ENCODE measurements at places on chromosomes 16 and 17.

DNA sequence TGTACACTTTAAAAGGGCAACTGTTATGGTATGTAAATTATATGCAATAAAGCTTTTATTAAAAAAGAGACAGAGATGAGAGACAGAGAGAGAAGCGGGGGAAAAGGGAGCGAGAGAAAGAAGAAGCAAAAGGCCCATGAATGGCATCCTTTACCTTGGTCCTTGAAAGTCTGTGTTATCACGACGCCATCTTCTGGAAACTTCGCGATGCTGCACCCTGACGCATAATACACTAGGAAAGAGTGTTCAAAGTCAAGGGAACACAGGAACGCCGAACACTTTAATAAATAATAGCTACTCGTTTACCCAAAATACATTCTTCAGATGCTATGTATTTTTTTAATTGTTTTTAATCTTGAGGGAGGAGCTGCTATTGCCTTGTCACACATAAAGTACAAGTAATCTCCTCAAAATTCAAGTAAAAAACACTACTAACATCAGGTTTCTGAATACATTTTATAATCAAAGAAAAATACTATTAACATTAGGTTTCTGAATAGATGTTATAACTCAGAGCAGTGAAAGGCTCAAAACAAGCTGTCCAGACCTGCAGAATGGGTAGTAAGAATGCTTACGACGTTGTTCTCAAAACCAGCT, 23.0 kb upstream of the SLC38A8 start:
- no peak for DNase-seq

GRCh38 chr17:70905796-70906195, 736.5 kb downstream of the KCNJ2 start:
- DNase-seq = no peak

DNA sequence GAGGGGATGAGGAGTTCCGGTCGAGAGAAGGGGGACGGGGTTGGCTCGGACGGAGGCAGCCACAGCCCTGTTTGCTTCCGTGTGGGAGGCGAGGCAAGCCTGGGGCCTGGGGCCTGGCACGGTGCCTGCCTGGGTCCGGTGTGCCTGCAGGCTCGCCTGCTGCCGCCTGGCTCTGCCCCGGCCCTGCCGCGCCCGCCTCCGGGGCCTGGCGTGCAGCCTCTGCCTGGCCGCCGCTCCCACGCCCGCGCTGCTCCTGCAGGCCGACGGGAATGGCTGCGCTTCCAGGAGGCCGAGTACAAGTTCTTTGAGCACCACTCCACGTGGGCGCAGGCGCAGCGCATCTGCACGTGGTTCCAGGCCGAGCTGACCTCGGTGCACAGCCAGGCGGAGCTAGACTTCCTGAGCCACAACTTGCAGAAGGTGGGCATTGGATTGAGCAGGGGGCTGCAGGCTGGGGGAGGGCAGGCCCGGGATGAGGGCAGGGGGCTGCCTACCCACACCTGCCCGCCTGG, 53.1 kb downstream of the MRC2 start:
- DNase-seq = no peak

DNA sequence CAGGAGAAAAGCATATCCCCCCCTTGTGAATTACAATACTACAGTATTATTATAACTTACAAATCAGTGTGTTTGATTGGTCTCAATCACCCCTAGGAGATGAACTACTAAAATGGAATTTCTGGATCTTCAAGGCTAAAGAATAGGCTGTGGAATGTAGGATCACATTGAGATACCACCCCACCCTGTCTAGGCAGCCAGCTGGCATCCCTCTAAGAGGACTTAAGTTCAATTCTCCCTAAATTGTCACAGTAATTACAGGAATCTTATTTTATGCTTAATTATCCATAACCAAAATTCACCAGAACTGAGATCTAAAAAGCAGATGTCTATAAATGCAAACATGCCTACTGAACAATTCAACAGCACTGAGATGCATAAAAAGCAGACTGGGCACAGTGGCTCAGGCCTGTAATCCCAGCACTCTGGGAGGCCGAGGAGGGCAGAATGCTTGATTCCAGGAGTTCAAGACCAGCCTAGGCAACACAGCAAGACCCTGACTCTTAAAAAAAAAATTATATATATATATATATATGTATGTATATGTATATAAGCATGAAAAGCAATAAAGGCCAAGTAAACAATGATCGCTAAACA, 12.0 kb downstream of the AP1G1 start:
- DNase-seq = no peak

GRCh38 chr16:69239851-69240250, 52.9 kb downstream of the SNTB2 start:
- DNase-seq = no peak

DNA sequence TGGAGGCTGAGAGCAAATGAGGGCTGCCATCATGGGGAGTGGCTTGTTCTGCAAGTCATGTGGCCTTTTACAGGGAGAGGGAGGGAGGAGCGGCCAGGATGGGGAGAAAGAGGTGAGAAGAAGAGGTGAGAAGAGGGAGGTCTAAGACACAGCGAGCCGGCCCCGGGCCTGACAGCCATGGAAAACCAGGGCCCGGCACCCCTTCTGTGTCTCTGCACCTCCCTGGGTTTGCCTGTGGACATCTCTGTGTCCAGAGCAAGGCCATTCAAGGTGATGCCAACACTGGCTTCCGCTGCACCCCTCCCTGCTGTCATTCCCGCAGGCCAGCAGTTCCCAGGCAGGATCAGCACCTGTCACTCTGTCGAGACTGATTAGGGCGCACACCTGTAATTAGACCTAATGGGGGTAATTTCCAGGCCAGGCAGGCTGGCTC, 75.6 kb downstream of the MGAT5B start:
- DNase-seq = no peak

- no peak for DNase-seq
Observed at GRCh38 chr16:46807336-46807735, 23.6 kb downstream of the C16orf87 start.

Data from stimulated activated CD4-positive, alpha-beta T cell treated with anti-CD3 and anti-CD28 coated beads, Interleukin-12 subunit alpha, Interleukin-12 subunit beta, amount 100 ng/mL, for 4 hours (primary cell).